Femur (tissue), 1 donor: ENCODE measurements at places on chromosomes 3 and 15.

GRCh38 chr3:134722969-134723368 lies 72.1 kb upstream of the EPHB1 start:
- DNase-seq, result no peak

GRCh38 chr15:76514282-76514681 lies 177.7 kb downstream of the ISL2 start:
- no peak for DNase-seq

GRCh38 chr3:139585820-139586219 lies 46.3 kb upstream of the RBP1 start:
- DNase-seq, result no peak

DNA sequence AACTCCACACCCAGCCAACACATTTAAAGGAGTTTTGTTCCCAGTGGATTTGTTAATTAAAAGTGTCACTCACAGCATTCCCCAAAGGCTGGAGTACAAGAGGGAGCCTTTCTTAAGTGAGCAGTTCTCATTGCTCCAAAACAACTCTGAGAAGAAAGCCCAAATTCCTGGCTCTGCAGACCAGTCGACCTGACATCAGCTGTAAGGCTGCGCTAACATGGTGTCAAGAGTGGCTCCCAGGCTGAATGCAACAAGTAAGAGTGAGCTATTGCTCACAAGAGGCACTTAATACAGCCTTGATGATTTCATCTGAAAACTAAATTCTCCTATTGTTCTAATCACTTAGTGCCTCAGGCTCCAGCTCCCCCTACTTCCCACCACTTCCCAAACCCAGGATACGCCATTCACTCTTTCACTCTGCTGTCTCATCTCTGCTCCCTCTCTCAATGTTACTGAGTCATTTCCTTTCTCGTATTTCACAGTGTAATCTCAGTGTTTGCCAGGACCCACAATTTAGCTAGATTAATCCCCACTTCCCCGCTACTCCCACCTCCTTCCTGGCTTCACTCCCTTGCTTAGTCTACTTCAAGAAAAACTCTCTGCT lies 81.8 kb downstream of the WWTR1 start:
- peak; percentile 77 for DNase-seq

DNA sequence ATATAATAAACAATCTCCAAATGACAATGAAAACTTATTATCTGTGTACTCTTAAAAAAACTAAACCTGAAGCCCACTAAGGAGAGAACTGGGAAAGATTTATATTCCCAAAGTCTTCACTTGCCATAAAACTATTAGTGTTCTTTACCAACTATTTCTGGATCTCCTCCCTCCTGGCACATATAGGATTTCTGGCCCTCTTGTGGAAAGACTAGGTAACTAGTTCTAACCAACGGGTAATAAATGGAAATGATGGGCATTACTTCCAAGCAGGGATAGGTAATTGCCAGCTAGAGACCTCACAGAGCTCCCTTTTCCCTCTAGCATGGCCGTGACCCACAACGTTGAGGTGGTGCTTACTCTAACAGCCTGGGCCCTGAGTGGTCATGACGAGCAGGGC lies 110.1 kb downstream of the DNAH12 start:
- DNase-seq, result no peak
